ENCODE measurements at places on chromosomes 6 and 20.

GRCh38 chr6:82066991-82067411, 180.5 kb downstream of the IBTK start:
- DNase-seq: no peak

DNA sequence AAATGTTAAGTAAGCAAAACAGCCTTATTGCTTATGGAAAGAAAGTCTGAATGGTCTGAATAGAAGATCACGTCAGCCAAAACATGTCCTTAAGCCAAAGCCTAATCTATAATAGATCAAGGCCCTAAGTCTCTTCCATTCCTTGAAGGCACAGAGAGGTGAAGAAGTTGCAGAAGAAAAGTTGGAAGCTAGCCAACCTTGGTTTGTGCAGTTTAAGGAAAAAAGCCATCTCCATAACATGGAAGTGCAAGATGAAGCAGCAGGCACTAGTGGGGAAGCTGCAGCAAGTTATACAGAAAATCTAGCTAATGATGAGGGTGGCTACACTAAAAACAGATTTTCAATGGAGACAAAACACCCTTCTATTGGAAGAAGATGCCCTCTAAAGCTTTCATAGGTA, 29.1 kb downstream of the LRRN4 start:
- DNase-seq: no peak

DNA sequence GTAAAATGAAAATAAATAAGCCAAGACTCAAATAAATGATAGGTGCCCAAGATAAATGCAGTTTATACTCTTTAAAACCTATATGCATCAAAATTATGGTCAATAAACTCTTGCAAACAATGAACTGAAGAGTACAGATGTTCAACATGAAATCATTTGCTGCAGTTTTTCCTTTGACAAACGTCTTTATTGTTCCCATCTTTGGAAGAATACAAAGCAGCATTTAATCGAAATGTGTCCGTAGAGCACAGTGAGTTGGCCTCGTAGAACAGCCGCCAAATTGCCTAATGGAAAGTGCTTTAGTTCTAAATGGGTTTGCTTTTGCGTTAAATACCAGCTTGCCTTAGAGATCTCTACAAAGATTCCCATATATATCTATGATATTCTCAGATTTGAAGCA, 447.4 kb downstream of the PKHD1 start:
- DNase-seq: no peak

DNA sequence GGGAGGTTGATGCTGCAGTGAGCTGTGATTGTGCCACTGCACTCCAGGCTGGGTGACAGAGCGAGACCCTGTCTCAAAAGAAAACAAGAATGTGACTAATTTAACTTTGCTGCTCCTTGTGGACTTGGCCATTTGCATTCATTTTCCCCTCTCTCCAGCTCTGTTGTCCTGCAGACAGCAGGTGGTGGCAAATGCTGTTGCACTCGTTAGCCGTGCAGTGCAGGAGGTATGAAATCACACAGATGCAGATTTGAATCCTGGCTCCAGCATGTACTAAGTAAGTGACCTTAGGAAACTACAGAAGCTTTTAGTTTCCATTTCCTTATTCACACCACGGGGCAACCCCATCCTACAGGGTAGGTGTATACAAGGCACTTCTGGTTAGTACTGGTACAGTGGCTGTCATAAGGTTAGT, 9.6 kb upstream of the BEND3 start:
- no peak for DNase-seq
